Activated CD4-positive, alpha-beta T cell treated with anti-CD3 and anti-CD28 coated beads, Interleukin-2, amount 10 ng/mL, durations not matched to agents 7 days and 5 days (primary cell): ENCODE measurements at places on chromosomes 3 and 15.
A peak's percentile ranks its signal among the peaks of the same experiment; 100 is the strongest.

- DNase-seq = no peak
These were observed 1.0 kb downstream of the MYO9A start for GRCh38 chr15:72116731-72117485.

DNA sequence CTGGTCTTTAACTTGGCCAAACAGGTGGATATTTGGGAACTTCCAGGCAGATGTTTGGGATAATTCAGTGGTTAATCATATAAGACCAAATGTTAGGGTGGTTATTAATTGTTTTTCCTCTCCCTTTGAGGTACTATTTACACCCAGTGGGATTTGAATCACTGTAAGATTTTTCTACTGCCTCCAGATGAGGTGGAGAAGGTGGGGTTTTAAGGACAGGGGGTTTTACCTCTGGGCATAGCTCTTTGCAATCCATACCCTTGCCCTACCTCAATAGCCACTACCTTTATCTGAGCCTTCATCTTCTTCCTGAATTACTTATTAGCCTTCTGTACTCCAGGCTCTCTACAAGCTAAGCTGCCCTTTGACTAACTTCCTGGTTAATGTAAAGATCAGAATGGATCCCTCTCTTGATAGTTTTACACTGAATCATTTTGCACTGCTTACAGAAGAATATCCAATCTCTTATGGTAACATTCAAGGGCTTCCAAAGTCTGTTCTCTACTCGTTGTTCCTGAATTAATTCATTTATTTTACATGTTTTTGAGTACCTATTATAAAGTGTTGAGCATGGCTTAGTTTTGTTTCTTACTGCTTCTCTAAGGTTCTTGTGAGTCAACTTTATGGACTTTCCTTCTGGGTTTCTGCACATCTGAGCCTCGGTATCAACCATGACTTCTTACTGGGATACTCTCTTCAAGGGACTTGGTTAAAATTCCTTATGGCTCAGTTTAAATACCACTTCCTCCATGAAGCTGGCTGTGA is 331.2 kb upstream of the TBL1XR1 start:
- DNase-seq = no peak

DNA sequence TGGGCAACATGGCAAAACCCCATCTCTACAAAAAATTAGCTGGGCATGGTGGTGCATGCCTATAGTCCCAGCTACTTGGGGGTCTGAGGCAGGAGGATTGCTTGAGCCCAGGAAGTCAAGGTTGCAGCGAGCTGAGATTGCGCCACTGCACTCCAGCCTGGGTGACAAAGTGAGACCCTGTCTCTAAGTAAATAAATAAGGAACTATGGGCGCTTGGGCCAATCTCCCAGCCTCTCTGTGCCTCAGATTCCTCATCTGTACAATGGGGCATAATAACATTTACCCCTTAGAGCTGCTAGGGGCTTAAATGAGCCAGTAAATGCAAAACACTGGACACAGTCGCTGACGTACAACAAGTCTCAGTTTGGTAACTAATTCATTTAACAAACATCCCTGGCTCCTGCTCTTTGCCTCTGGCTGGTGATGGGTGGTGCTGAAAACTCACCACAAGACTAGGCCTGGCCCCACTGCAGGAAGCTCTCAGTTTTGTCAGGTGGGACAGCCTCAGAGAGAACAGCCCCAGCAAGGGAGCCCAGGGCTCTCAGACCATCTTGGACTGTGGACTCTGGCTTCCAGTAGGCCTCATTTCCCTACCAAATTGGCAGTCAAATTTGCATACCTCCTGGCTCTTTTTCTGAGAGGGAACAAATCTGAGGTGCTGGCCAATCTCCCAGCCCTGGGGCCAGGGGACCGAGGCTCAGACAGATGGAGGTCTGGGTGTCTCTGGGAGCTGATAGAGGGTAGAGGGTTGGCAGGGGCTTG is 6.4 kb upstream of the TBC1D2B start:
- peak; percentile 36 for DNase-seq

DNA sequence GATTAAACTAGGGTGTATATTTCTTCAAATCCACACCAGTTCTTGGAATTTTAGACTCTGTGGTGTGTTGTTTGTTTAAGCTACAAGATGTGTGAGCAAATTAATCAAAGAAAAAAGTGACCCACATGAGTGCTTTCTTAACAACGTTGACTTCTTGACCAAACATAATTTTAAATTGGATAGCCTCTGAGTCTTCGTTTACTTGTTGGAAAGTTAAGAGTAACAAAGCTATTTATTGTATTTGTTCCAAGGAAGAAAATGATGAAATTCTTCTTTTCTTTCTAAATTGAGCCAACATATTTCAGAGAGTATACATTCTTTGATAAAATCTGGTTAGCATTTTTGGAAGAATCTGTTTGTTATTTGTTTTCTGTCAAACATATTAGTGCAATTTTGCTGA is 99.9 kb upstream of the IGSF10 start:
- DNase-seq = no peak

- DNase-seq = peak; percentile 17
These were observed 18.9 kb downstream of the SH3BP5 start for GRCh38 chr3:15313461-15313860.

GRCh38 chr15:23686466-23687142 is 501 bp downstream of the NDN start:
- no peak for DNase-seq

DNA sequence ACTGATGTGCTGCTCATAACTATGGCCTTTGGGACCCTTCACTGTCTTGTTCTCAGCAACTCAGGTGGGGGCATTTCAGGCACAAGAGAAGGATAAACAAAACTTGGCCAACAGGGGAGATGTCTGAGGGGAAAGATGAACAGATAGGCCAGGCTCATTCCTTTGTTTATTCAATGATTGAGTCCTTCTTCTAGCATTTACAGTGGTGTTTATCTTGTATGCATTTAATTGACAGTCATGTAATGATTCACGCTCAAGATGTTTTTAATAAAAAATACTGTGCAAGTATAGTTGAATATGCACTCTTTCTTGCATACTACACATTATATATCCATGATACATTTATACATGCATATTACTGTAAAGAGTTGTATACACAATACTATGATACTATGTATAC is 44.5 kb downstream of the RHCG start:
- no peak for DNase-seq

- no peak for DNase-seq
These were observed 11.0 kb downstream of the LEKR1 start for GRCh38 chr3:156837115-156837514.

GRCh38 chr15:78671626-78672211 is 30.7 kb upstream of the CHRNB4 start:
- DNase-seq = no peak

DNA sequence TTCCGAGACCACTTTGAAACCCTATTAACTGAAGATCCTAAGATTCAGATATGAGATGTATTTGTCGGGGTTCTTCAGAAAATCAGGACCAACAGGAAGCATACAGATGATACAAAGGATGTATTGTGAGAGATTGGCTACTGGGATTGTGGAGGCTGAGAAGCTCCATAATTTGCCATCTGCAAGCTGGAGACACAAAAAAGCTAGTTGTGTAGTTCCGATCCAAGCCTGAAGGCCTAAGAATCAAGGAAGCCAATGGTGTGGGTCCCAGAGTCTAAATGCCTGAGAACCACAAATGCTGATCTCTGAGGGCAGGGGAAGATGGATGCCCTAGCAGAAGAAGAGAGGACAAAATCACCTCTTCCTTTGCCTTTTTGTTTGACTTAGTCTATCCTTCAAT is 10.9 kb upstream of the PLSCR1 start:
- DNase-seq = no peak

- DNase-seq = peak; percentile 73
These were observed 101.9 kb upstream of the ICE2 start for GRCh38 chr15:60580650-60581376.

GRCh38 chr15:57553526-57553925 is 38.2 kb upstream of the MYZAP start:
- no peak for DNase-seq

DNA sequence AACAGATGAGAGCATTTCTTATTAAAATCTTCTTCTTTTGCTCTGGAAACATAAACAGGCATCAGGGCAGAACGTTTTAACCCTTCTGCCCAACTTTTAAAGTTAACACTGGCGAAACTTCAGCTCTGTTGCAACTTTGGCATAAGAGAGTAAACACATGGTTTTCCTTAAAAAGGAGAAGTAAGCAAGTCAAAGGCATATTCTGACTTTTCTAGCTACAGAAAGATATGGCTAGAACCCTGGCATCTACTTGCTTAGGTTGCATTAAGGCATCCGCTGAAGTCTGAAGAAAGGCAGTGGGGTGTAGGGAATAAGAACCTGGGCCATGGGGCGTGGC is 13.3 kb upstream of the IL16 start:
- no peak for DNase-seq

DNA sequence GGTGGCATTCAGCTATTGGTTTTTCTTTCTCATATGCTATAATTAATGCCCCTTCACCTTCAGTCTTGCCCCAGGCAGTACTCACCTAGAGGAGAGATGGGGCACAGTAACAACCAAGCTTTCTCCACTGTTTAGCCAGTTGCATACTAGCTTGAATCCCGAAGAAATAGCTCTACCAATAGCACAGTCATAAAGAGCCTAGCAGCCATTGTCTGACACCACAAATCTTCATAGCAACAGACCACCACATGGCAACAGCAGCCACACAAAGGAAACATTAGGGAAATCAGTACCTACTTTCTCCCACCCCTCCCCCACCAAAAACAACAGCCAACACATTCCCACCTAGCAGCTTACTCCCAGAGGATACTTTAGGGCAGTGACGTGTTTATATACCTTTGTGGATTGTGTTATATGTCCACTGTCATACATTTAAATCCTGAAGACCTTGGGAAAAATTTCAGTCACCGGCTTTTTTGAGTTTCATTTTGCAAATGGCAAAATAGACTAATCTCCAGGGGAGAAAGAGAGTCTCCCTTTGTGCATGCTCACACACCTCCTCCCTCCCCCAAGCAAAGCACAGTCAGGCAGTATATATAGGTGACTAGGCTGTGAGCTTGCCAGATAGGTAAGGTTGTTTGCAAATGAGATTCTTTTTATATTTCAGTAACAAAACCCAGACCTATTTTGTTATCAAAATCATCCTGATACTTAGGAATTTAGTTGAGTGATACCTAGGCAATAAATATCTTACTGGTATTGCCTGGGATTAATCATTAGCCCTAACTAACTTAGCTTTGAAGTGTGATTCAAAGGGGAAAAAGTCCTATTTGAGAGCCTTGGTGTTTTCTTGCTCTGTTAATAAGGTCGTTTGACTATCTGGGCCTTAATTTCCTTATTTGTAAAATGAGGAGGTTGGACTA is 140.6 kb downstream of the RBPMS2 start:
- peak; percentile 50 for DNase-seq

GRCh38 chr3:30681649-30682211 is 75.3 kb downstream of the TGFBR2 start:
- no peak for DNase-seq

DNA sequence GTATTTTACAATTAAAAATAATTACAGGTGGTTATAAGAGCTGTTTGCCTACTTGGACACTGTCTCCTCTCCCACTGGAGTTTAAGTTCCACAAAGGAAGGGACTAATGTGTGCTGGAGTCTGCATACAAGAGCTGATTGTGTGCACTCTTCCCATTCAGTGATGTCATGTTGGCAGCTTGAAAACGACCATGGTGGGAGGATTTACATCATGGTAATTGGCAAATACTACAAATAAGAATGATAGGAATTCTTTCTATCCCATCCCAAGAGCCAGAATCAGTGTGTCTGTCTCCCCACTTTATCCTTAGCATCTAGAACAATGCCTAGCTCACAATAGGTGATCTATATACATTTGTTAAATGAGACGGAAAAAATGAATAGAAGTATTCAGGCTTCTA is 14.1 kb downstream of the ITGA11 start:
- DNase-seq = no peak

DNA sequence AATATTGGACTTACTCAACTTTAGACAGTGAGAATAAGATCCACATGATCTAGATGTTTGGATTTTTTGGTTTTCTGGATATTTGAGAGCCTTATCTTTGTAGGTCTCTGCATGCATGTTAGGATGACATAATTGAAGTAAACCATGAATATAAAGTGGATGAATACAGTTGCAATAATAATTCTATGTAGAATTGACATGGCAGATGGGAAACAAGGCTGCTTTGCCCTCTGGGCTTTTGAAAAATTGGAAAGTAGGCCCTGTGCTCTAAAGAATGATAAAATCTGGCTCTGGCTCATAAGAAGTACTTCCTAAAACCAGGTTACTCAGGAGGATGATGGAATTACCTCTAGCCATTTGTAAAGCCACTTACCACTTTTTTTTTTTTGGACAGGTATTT is 86.9 kb downstream of the ZNF609 start:
- DNase-seq = no peak

- DNase-seq = no peak
These were observed 25.8 kb downstream of the TMEM45A start for GRCh38 chr3:100518244-100518643.

- DNase-seq = no peak
These were observed 88.3 kb upstream of the PRR23E start for GRCh38 chr3:127104586-127104985.

DNA sequence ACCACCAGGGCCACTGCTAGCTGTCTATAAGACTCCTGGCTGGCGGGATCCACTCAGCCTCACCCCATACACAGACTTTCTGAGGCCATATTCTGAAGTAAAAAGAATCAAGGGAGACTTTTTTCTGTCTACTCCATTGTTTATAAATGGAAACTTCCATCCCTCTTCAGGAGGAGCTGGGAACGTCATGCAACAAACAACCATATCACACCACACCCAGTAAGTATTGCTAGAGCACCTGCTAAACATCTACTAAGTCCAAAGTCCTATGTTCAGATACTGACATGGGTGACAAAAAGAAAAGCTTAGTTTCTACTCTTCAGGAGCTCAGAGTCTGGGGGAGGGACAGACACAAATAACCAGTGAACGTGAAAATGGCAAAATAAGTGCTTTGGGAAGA is 324.8 kb upstream of the ONECUT1 start:
- DNase-seq = no peak

GRCh38 chr15:35136321-35137189 is 51.5 kb upstream of the NANOGP8 start:
- no peak for DNase-seq

- DNase-seq = peak; percentile 66
These were observed 11.1 kb downstream of the UACA start for GRCh38 chr15:70752193-70752635.

DNA sequence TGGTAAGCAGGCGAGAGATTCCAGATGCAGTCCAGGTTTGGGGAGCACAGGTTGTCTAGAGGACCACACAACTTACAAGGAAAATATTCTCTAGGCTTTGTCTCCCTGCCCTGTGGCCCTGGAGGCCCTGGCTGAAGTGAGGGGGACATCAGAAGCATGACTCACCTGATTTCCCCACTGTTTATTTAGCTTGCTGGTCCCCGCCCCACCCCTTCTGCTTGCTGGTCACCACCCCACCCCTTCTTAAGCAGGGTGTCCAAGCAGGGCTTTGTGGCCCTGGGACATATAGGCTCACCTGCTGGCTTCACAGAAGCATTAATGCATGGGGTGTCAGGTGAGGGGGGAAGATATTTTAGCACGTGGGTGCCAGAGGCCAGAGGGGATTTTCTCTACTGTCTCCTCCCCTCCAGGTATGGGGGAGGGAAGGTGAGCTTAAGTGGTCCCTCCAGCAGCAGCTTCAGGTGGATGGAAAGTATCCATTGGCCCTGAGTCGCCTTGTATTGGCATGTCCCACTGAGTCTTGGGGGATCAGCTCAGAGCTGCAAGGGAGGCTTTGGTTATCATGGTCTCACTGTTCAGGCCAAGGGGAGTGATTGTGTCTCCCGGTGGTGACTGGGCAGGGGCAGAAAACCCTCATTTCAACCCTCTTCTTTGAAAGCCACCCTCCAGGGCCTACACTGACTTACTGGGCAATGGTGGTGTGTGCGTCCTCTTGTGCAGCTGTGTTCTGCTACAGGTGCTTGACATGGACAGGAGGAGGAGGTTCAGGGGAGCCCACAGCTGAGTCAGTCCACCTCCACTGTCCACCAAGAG is 49.8 kb downstream of the GASK1A start:
- no peak for DNase-seq

- no peak for DNase-seq
These were observed 240 bp downstream of the CFAP100 start for GRCh38 chr3:126394977-126395321.
